ENCODE measurements at places on chromosomes 7 and 10.

DNA sequence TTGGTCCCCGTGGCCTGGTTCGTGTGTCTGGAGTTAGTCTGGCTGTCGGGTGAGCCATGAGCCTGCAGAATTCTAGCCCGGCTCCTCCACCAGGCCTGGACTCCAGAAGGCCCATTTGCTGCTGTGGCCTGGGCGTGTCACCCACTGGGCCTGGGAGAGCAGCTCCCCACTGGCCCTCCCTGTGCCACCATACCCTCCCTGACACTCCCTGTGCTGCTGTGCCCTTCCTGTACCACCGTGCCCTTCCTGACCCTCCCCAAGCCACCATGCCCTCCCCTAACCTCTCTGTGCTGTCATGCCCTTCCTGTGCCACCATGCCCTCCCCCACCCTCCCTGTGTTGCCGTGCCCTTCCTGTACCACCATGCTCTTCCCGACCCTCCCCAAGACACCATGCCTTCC lies 39.1 kb upstream of the DIP2C start:
- DNase-seq, result no peak

- DNase-seq, result no peak
Observed at GRCh38 chr10:117137031-117137910, 799 bp downstream of the VAX1 start.

- no peak for DNase-seq
Observed at GRCh38 chr7:142451296-142451695, 193.4 kb upstream of the PRSS58 start.

DNA sequence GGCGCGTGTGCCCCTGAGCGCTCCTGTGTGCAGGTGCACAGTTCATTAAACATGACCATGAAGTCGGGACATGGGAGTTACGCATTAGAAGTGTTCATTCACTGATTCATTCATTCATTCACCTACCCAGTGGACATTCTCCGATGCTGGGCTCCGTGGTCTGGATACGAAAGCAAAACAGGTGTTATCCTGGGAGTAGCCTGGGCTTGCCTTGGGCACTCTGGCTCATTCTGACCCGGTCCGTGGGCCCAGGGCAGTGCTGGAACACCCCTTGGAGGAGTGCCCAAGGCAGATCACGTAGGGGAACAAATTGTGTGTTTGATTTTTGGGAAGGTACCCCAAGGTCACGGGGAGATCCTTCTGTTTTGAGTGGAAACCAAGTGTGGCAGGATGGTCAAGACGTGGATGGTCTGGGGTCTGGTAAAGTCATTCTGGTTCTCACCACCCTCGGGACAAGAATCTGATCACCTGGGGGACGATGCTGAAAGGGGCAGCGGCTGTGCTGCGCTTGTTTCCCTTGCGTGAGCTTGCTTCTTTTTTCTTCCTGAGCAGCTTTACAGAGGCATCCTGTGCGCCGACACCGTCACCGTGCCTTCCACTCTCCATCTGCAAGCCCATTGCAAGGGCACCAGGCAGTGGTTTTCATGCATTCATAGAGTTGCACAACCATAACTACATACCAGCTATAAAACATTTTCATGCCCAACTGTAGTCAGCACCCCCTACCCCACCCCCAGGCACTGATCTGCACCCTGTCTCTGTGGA lies 10.1 kb downstream of the ELFN1 start:
- DNase-seq, result peak; percentile 4

DNA sequence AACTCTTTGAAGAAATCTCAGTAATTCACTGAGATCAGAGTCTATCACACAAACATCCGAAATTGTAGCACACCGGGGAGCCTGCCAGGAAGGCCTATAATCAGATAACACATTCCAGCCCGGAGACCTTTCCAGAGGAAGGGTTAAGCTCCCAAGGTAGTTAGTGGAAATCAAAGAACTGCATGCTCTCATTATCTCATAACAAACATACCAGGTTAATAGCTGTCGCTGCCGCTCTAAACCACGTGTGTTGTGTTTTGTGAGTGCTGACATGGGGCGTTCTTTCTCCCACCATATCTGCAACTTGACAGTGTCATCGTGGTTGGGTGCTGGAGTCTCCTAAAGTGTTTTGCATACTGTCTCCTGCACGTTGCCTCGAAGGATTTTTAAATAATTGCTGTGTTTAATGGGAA lies 120.7 kb upstream of the CARD11 start:
- no peak for DNase-seq

DNA sequence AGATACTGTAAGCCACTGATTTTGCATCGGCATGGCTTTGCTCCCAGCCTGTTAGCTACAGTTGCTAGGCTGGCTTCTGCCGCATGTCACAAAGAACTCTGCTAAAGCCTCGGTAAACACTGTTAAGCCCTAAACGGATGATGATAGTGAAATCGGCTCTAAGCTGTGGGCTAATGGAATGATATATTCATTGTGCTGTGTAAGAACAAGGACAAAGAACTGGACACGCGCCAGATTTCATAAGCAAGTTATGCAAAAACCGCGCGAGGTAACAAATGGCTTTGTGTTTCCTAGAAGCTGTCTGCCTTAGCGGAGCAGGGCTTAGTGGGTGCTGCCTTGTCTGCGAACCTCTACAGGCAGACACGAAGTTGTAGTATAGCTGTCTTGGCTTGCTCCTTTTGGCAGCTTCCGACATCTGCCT lies 331.3 kb upstream of the COBL start:
- no peak for DNase-seq

GRCh38 chr7:55339033-55340000 lies 25.8 kb upstream of the LANCL2 start:
- DNase-seq, result no peak

- DNase-seq, result no peak
Observed at GRCh38 chr10:6229746-6230145, 27.0 kb downstream of the PFKFB3 start.

Data from CD8-positive, alpha-beta T cell (primary cell).